Chondrocyte (in vitro differentiated cells): ENCODE measurements at places on chromosomes 6 and 20. TPM values are rescaled to one million over a fixed set of nuclear protein-coding genes. Genes with fewer than 3 reads are reported as not detected.

- no peak for DNase-seq
These were observed 119.5 kb upstream of the CD93 start for GRCh38 chr20:23205611-23206041.

DNA sequence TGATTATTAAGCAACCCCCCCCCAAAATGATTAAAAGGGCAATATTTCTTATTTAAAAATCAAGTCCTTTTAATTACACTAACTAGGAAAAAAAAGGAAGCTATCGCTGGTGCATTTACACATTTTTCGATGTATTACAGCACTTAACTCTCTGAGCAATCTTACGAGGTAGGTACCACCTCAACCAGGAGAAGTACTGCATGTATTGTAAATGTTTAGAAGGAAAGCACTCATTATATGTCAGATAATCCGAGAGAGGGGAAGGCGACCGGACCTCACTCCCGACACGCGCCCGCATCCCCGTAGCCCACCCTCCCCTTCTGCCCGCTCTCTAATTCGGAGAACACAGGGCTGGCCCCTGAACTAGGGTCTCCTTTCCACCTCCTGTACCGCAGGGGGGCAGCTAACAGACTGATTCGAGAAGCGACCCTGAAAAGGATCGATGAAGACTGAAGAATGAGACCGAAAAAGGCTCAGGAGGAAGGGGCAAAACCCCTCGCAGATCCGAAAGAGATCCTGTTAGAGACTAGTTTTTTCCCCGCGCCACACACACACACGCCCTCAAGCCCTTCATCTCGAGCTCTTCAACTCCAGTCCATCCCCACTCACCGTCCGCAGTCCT is 337 bp downstream of the ESF1 start:
- DNase-seq: no peak

GRCh38 chr6:136289327-136289578 is 393 bp downstream of the BCLAF1 start:
- DNase-seq: peak; percentile 96

DNA sequence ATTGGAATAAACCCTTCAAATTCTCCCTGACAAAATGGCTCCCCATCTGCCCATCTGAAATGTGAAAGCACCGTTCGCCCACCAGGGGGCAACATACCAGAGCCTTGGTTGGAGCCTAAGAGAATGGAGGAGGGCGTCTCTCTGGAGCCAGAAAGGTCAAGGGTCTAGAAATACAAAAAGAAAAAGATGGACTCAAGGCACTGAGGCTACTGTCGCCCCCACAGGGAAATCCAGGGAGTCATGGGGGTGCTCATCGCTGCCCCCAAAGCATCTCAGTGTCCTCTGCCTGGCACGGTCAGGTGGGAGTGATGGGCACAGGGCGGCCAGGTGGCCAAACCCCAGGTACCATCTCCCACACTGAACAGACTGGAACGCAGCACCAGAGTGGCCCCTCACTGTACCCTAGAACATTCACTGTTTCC is 136.3 kb downstream of the ZMYND8 start:
- DNase-seq: no peak

GRCh38 chr6:149478631-149479314 is 6.0 kb downstream of the ZC3H12D start:
- DNase-seq: no peak

- no peak for DNase-seq
These were observed 65.6 kb upstream of the RREB1 start for GRCh38 chr6:7042056-7042653.

DNA sequence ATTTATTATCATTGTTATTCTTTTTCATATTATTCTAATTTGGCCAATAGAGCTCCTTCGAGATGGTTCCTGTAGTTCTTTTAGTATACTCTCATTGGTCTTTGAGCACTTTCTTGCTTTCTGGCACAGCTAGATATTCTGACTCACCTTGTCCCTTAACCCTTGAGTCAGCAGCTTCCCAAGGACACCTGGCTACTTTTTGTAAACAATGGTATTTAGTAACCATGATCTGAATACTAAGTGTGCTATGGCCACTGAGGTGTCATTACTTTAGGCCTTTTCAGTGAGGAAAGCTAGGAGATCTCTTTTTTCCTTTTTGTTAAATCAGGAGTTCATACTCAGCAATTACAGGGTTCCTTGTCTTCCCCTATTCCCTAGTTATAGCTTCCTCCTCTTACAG is 126.5 kb upstream of the CITED2 start:
- DNase-seq: no peak

HFE gene
- 6.1 to 7.5 TPM (median 6.4 TPM) in 3 replicates for total RNA-seq

NKAPL gene
- total RNA-seq: not detected in 3 replicates
